BE2C (cell line): ENCODE measurements at places on chromosomes 6 and 20.

- DNase-seq = no peak
These were observed 243.1 kb downstream of the LRFN2 start for GRCh38 chr6:40343877-40344565.

DNA sequence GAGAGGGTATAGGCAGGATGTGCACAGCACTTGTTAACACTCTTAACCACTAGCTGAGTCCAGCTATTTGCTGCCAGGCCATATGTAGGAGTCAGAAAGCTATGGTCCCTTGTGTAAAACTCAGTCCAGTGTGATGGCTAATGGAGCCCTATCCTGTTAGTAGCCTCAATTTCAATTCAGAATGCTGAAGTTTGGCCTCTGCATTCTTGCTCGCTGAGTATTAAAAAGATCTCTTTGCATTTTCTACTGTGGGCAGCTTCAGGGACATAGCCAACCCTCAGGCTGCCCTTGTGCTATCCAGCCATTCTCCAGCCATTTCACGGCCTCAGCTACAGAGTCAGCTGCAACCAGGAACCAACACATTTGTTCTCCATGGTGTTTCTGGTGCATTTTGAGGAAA, 92.5 kb downstream of the SPTLC3 start:
- no peak for DNase-seq

- DNase-seq = no peak
These were observed 9.5 kb downstream of the MYL9 start for GRCh38 chr20:36550790-36551299.

DNA sequence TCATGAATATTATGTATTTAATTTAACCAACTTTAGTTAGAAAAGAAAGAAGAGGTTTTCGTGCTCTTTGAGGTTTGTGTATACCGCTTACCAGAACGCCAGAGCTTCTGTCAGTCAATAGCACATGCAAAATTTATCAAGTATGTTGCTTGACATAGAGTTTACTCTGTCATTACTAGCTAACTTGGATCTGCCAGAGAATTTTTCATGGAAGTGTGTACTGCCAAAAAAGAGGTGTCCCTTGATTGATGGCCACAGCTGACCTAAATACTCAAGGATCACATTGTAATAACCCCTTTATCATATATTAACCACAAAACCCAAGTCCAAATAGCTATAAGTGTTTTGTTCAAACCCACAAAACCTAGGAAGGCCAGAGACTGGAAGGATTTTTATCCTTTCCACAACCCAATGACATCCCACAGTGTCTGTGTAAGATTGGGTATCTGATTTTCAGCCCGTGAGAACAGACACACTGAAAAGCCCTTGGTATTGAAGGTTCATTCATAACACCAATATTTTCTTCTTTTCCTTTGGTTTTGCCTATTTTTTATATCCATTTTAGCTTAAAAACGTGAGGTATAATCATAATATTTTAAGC, 194.0 kb upstream of the EYA4 start:
- no peak for DNase-seq

DNA sequence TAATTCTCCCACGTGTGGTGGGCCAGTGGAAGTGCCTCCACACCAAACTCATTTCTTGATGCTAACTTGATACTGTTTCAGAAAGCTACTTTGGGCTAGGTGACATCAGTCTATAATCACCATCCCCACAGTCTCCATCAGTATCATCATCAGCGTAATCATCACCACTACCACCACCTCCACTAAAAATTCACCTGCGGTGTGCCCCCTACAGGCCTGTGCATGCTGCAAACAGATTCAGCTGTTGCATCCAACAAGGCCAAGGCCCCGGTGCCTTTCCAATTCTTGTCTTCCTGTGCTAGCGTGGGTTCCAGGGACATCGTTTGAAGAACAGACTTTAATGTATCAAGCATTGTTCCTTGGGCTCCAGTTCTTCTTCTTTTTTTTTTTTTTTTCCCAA, 201.3 kb upstream of the EXOC2 start:
- no peak for DNase-seq

DNA sequence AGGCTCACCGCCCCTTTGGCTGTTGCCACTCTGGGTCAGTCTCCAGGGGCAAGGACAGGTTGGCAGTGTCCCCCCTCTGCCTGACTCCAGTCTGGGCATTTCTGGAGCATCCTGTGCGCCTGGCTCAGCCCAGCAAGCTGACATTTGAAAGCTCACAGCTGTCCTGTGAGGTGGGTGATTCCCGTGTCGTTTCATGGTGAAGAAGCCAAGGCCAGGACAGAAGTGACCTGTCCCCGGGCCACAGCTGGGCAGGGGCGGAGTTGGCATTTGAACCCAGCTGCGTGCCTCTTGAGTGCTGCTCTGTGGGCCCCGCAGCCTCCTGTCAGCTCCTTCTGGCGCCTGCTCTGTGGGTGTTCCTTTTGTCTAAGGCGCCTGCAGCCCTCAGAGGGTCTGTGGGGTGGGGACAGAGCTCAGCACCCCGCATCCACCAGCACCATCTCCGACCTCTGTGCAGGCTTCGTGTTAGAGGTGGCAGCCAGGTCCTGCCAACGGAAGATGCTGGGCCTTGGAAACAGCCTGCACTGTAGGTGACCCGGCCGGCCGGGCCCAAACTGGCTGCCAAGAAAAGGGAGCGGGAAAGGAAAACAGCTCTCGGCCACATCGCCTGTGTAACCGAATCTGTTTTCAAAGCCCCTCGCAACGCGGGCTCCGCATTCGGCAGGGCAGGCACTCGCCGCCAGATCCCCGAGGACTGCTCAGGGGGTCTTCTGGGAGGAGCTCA, 5.8 kb upstream of the GATA5 start:
- no peak for DNase-seq

DNA sequence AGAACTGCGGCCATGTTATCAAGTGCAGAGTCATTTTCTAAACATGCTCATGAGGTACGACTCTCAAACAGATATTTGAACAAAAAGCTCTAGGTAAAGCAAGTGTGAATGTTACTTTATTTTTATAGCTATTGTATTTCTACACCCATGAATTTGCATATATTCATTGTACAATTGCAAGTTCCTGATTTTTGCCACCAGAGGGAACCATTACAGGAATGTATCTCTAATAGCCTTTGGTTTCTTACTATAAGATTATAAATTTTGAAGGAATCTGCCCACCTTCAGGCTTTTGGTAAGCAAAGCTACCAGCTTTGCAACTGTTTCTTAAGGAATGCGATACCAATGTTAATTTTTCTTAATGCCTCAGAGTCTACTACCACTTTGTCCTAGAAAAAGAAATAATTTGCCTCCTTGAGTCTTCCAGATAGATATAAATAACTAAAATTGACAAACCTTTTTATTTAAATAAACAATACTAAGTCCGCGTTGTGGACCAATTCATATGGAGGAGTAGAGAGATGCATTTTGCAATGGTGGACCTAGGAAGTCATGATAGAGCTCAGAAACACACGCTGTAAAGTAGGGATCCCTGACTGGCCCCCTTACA, 125.4 kb upstream of the SAMD5 start:
- no peak for DNase-seq

- no peak for DNase-seq
These were observed 58.7 kb downstream of the RALY start for GRCh38 chr20:34052414-34052813.

DNA sequence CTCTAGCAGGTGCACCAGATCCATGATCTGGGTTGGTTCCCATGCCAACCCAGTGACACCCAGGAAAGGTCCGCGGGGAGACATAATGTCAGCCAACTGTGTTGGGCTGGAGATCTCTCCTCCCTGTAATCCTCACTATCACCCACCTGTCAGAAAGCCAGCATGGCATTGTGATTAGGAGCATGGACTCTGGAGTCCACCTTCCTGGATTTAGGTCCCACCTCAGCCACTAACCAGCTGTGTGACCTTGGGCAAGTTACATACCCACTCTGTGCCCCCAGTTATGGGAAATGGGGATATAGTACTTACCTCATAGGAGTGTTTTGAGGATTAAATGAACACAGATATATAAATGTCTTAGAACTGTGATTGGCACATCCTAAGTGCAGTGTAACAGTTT, 97.9 kb downstream of the ZDHHC14 start:
- no peak for DNase-seq

- DNase-seq = peak; percentile 74
These were observed 19.2 kb downstream of the JAG1 start for GRCh38 chr20:10654630-10655029.

- peak; percentile 77 for DNase-seq
These were observed 13.6 kb downstream of the BNIP5 start for GRCh38 chr6:36323062-36323461.

DNA sequence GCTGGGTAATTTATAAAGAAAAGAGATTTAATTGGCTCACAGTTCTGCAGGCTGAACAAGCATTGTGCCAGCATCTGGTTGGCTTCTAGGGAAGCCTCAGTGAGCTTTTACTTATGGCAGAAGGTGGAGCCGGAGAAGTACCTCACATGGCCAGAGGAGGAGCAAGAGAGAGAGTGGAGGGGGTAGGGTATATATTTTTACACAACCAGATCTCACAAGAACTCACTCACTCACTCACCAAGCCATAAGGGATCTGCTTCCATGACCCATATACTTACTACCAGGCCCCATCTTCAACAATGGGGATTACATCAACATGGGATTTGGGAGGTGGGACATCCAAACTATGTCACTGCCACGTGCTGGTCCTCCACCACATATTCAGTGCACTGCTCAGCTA, 152.6 kb upstream of the PRND start:
- DNase-seq = no peak

- peak; percentile 71 for DNase-seq
These were observed 2.0 kb downstream of the ZNF335 start for GRCh38 chr20:45969712-45970634.

- DNase-seq = no peak
These were observed 49.1 kb upstream of the PRDM1 start for GRCh38 chr6:106037060-106037459.

GRCh38 chr6:41653691-41654090, 15.4 kb downstream of the MDFI start:
- no peak for DNase-seq

GRCh38 chr20:57826666-57827287, 117.0 kb upstream of the PMEPA1 start:
- DNase-seq = no peak

- no peak for DNase-seq
These were observed 9.1 kb downstream of the RSPO4 start for GRCh38 chr20:992801-993535.

GRCh38 chr6:28158318-28158717, 16.6 kb downstream of the ZKSCAN8 start:
- DNase-seq = no peak

GRCh38 chr6:14693301-14694192, 552.3 kb upstream of the JARID2 start:
- DNase-seq = peak; percentile 76

- DNase-seq = peak; percentile 86
These were observed 21.9 kb upstream of the RREB1 start for GRCh38 chr6:7085911-7086310.

- DNase-seq = peak; percentile 72
These were observed 38.6 kb upstream of the PIM1 start for GRCh38 chr6:37131104-37131959.

DNA sequence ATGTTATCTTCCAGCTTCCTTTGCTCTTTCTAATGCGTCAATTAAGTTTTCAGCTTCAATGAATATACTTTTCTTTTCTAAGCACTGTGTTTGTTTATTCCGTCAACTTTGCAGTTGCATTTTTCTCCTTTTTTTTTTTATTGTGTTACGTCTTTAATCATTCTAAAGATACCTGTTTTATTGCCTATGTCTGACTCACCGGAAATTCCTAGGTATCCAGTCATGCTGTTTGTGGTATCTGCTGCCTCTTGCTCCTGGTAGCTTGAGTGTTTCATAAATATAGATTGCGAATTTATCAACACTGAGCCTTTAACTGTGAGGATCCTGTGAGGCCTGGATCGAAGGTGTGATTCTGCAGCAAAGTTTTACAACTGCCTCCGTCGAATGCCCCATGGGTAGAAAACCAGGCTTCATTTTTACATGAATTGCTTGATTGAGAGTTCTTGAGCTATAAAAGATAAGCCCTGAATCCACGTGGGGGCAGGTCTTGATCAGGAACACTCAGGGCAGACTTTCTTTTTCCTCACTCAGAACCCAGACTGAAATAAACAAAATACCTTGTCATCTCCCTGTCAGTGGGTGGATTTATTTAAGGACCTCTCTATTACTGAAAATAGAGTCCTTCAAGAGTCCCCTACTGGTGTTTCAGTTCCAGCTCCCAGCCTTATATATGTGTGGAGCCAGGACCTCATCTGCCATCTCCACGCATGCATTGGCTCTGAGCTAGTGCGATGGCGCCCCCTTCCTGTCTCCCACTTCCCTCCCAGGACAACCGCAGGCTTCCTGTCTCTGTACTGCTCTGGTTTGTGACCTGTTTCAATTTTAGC, 60.1 kb upstream of the LRRC1 start:
- DNase-seq = peak; percentile 43

GRCh38 chr6:52634211-52634610, 36.7 kb upstream of the TMEM14A start:
- DNase-seq = no peak

DNA sequence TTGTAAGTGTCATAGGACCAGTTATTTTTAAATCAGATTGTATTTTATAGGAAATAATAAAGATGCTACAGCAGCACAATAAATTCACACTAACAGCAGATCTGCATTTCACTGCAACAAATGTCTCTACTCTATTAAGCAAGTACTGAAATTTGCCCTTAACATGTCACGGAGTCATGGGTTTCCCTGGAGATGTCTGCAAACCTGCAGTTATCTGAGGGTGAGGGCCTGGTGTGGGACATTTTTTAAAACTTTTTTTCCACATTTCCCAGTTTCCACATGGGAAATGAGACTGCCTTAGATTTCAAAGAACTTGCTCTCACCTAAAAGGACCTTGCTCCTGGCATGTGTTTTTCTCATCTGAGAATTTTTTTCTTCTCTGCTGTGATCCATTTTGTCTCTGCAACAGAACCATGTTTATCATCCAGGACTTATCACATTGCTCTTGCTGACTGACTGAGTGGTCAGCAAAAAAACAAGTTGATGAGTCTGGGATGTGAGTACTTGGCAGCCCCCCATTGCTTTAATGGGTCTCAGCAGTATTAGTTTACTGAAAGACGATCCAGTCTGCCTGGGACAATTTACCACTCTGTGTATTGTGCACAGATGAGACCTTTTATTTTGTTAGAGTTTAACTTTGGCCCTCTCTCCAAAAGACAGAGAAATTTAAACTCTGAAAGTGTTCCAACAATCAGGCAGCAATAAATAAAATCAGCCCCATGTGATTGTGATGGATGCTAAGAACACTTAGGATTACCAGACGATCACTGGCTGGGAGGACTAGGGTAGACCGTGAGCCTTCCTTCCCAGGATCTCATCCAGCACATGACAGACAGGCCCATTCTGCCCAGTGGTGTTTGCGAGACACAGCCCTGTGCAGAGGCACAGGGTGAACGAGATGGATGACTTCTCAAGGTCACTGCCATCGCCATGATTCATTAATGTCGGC, 268.8 kb downstream of the BTBD9 start:
- peak; percentile 20 for DNase-seq

GRCh38 chr6:145454006-145454405, 281.3 kb downstream of the EPM2A start:
- no peak for DNase-seq
